ENCODE measurements at places on chromosomes 3 and 15.

DNA sequence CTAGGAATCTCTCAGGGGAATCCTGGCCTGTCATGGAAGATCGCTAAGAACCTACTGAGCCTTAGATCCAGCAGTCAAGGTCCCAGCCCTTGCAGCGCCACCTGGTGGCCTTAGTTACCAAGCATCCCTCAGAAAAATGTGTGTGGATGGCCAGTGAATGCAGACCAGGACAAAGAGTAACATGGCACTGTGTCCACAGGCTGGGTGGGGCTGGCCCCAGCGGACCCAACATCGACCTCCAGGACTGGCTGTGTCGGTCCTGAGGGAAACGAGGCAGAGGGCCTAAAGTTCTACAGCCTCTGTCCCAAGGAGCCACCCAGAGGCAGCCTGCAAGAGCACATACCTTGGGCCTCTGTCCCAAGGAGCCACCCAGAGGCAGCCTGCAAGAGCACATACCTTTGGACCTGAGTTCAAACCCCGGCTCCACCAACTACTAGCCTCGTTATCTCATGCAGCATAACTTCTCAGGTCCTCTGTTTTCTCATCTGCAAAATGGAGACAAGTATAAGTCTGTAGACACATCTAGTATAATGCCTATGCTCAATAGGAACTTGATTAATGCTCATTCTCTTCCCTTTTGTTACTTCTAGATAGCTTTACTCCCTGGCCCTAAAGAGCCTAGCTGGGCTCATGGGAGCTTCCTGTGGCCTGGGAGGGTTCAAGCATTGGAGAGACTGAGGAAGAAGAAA is 57.5 kb upstream of the HERC1 start:
- peak; percentile 75 for DNase-seq

DNA sequence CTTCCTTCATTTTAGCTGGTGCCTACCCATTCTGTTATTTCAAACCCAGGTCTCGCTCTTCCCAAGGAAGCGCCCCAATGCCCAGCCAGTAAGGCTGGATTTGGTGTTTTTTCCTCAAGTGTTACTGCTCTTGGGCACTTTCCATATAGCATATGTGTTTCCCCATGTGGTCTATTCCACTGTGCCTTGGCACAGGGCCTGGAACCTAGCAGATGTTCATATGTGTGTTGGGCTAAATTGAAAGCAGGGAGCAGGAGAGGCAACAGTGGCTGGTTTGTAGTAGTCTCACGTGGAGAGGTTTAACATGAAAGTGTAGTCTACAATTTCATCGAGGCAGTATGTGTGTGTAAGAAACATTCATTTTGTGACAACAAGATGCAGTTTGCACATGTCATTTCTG is 48.2 kb upstream of the TEX264 start:
- DNase-seq: no peak

DNA sequence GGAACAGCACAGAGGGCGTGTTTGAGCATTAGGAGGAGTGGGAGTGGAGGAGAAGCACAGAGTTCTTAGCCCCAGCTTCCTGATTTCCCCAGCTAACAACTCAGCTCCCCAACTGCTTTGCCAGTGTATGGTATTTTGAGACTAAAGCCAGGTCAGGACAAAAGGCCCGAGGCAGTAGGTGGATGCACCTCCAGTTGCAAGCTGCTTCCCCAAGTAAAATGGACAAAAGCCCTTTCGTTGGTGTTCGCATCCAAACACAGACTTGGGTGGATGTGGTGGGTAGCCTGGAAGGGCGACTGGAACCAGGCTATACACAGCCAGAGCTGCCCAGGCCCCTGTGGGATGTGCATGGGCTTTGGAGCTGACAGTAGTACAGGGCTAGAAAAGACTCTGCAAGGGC is 12.3 kb upstream of the EHD4 start:
- DNase-seq: no peak

GRCh38 chr15:82828075-82828474 is 18.6 kb downstream of the WHAMM start:
- DNase-seq: no peak

DNA sequence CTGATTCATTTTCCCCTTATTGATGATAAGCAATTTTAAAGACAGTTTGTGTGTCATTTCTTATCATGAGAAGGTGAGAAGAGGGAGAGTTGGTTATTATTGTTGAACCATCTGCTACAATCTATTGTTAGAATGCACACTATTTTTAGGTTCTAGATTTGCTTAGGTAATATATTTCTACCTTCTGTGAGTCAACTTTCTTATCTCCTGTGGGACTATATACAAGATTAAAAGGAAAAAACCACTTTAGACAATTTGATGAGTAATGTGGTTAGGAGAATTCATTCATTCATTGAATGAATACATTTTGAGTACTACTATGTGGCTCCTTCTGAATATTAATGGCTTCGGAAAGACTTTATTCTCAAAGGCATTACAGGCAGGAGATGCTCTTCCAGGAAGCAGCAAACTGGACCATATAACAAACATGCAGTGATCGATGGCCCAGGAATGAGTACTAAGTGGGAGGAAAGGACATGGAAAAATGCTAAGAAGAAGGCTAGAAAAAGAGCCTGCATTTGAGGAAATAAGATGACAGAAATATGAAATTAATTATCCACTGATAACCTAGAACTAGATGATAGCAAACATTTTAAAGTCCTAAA is 22.4 kb downstream of the SPTSSB start:
- no peak for DNase-seq

DNA sequence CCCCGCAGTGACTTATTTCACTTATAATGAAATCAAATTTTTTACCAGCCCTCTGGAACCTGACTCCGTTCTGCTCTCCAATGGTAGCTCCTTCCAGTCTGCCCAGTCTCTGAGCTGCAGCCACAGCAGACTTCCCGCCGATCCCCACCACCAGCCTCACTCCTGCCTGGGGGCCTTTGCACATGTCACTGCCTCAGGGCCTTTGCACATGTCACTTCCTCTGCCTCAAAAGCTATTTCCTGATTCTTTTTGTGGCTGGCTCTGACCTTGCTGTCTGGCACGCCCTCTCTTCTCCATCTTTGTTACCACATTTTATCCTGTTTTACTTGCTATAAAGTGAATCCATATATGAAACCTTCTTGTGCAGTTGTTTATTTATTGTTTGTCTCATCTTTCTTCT is 277.4 kb downstream of the EPHB1 start:
- no peak for DNase-seq

DNA sequence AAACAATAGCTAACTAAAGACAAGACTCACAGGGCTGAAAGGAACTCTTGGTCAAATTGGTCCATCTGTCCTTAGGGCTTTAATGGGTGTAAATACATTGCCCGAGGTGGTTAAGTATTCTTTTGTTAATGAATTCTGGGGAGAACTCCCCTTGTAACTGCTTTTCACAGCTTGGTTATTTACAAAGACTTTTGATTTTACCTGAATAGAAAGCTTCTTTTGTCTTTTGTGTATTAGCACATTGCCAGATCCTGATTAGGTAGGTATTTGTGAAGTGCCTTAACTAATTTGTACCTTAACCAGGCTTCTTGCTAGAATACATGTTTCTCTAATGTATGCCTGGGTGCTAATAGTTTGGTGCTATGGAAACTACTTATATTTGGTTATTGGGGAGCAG is 14.0 kb downstream of the CHD2 start:
- no peak for DNase-seq

- DNase-seq: no peak
These were observed 79.0 kb downstream of the RPLP1 start for GRCh38 chr15:69531665-69532027.

DNA sequence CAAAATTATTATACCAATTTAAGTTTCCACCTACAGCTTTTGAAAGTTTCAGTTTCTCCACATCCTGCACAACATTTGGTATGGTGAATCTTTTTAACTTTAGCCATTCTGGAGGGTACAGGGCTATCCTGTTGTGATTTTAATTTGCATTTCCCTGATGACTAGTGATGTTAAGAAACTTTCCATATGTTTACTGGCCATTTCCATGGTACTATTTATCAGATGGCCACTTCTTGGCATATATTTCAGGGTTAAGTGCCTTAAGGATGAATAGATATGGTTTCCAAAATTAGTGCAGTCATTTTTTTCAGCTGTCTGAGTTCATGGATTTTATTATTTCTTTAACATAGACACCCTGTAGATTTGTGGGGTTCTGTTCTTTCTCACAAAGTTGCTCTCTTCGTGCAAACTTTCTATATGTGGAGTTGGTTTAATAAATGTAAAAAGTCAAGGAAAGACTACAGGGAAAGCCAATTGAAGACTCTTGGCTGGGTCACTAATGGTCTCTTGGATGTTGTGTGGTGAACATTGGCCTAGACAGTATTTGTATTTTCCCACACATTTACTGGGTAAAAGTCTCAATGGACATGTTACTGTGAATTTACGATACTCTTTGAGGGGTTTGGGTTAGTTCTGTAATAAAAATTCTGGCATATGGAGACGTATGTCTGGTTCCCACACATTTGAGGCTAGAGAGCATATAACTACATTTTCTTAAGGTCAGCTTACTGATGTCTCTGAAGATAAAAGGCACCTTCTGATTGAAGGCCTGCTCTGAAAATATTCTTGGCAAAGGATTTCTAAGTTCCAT is 147.5 kb upstream of the PDZRN3 start:
- no peak for DNase-seq

GRCh38 chr15:100832149-100832942 is 47.3 kb upstream of the ALDH1A3 start:
- DNase-seq: no peak

GRCh38 chr3:177887475-177887874 is 648.8 kb upstream of the KCNMB2 start:
- DNase-seq: no peak

GRCh38 chr3:45906681-45907407 is 20.5 kb downstream of the CCR9 start:
- no peak for DNase-seq

GRCh38 chr15:89052474-89052873 is 35.8 kb upstream of the ABHD2 start:
- no peak for DNase-seq

GRCh38 chr3:139353920-139354556 is 10.2 kb downstream of the MRPS22 start:
- no peak for DNase-seq

DNA sequence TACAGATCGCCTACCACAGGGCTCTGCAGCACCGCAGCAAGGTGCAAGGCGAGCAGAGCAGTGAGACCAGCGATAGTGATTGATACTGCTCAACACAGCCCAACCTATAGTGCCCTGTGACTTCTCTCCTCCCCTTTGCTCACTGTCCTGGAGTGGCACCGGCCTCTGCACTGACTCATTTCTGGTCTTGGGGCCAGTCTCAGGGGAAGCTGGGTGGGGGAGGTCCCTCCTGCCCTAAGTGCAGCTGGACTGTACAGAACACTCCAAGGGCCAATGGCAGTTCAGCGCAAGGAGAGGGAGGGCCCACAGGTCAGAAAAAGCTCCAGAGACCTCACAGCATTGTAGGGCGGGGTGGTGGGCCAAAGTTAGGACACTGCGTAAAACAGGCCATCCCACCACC is 2.5 kb upstream of the OGG1 start:
- no peak for DNase-seq

DNA sequence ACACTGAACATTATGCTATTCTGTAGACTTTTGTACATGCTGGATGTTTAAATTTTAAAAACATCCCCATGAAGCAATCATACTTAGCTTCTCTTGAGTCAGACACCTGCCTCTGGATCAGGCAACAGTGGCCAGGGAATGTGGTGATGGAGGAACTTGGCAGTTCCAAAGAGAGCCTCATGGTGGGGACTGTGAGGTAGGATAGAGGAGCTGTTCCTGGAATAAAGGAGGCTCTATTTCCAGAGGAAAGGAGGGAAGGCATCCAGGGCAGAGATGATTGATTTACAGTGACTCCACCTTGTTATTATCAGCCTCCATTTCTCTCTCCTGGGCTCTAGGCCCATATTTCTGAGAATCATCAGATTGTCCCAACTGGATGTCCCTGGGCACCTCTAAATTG is 35.0 kb upstream of the ABHD17C start:
- DNase-seq: no peak

DNA sequence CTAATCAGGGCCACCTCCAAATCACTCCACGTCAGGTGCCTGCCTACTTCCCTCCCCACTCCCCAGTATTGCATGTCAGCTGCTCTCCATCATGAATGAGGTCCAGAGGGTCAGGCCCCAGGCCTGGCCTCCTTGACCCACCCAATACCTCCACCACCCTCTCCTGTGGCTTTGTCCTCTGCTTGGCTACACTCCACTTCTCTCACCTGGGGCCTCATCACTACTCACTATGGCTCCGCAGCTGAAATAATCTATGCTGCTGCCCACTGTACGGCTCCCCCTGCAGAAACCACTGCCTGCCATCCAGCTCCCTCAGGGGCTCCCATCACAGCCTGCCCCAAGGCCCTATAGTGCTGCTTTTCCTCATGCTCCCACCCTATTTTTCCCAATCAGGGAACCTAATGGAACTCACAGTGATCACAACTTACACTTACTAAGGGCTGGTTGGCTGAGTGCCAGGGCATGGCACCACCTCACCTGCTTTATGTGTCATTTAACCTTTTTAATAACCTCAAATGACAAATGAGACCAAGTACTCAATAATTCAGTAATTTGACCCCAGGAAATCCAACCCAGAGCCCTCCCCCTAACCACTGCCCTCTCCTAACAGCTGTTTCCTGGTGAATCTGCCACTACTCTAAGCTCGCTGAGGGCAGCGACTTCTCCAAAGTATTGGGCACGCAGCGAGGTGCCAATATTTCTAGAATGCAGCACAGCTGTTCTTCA is 2.3 kb downstream of the GORASP1 start:
- no peak for DNase-seq

DNA sequence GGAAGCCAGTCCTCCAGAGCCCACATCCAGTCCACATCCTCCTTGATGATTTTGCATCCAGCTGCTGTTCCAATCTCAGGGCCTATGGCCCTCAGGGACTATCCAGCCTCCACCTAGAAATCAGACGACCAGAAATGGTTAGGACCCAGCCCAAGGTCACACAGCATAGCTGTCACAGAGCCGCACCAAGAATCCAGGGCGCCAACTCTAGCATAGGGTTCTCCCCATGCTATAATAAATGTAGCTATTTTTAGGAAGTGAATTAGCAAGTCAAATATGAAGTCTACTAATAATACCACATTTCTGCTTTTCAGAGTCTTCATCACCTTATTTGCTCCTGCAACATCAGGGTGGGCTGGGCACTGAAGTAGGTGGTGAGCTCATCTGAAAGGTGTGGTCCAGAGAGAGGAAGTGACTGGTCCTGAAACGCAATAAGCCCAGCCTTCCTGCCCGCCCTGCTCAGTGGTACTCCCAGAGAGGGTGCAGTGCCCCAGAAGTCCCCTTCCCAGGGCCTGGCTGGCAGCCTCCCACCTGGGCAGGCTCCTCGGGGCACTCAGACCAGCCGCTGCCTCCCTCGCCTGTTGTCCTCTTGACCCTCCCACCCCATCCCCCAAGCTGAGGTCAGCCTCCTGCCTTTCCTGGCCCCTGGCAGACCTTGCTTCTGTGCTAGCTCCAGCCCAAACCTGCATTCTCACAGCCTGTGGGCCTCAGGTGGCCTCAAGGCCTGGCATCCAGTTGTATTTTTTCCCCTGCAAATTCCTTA is 17.6 kb upstream of the CYP11A1 start:
- no peak for DNase-seq

DNA sequence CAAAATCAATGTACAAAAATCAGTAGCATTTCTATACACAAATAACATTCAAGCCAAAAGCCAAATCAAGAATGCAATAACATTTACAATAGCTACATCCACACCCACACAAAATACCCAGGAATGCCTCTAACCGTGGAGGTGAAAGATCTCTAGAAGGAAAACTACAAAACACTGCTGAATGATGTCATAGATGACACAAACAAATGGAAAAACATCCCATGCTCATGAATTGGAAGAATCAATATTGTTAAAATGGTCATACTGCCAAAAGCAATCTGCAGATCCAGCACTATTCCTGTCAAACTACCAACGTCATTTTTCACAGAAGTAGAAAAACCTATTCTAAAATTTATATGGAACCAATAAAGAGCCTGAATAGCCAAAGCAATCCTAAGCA is 143.7 kb downstream of the SLCO3A1 start:
- no peak for DNase-seq

- no peak for DNase-seq
These were observed 720.2 kb upstream of the GOLIM4 start for GRCh38 chr3:168815946-168816345.
